ENCODE measurements at places on chromosomes 2 and 18. TPM values are rescaled to one million over a fixed set of nuclear protein-coding genes. Genes with fewer than 3 reads are reported as not detected.

GRCh38 chr2:9694661-9695234, 64.0 kb upstream of the YWHAQ start:
- H3K36me3 ChIP-seq, result no peaks in the 10 kb centered on the region
- no peak overlapping the region for H3K4me3 ChIP-seq
- no peaks in the 10 kb centered on the region for H3K27me3 ChIP-seq
- DNase-seq, result no peak

- no peak overlapping the region for H3K4me3 ChIP-seq
- H3K27ac ChIP-seq, result no peak overlapping the region
- no peaks in the 10 kb centered on the region for H3K36me3 ChIP-seq
- no peak for DNase-seq
Measured at GRCh38 chr2:181264441-181264840, 192.7 kb upstream of the ITGA4 start.

DNA sequence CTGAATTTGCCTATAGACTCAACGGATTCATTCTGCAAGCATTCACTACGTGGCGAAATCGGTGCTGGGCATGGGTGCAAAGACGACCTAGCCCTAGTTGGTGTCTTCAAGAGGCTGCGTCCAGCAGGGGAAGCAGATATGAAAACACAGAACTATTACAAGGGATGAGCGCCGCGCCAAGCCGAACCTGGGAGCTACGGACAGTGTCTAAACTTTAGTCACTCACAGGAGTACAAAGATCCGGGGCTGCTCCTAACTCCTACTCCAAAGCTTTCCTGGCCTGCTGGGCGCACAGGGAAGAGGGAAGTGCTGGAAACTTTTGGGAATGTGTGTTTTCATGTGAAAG, 732 bp upstream of the ANXA4 start:
- peak overlapping the region; percentile 80 for H3K27ac ChIP-seq
- no peaks in the 10 kb centered on the region for H3K4me1 ChIP-seq
- H3K27me3 ChIP-seq, result no peaks in the 10 kb centered on the region
- peak; percentile 64 for DNase-seq
- H3K36me3 ChIP-seq, result peaks cover 4% of the 10 kb centered on the region

GRCh38 chr18:40738321-40738880, 1216.6 kb upstream of the PIK3C3 start:
- no peaks in the 10 kb centered on the region for H3K27me3 ChIP-seq
- no peak for DNase-seq
- no peaks in the 10 kb centered on the region for H3K4me1 ChIP-seq
- H3K27ac ChIP-seq, result no peak overlapping the region

- no peak overlapping the region for H3K27ac ChIP-seq
- no peak overlapping the region for H3K4me3 ChIP-seq
- DNase-seq, result no peak
- peaks cover 22% of the 10 kb centered on the region for H3K4me1 ChIP-seq
- no peaks in the 10 kb centered on the region for H3K36me3 ChIP-seq
- H3K27me3 ChIP-seq, result no peaks in the 10 kb centered on the region
Measured at GRCh38 chr2:29110916-29111535, 4.2 kb upstream of the CLIP4 start.

- no peaks in the 10 kb centered on the region for H3K36me3 ChIP-seq
- H3K27me3 ChIP-seq, result peaks cover 53% of the 10 kb centered on the region
- H3K27ac ChIP-seq, result no peak overlapping the region
- DNase-seq, result peak; percentile 74
Measured at GRCh38 chr18:22559414-22560274, 141.9 kb upstream of the CTAGE1 start.

- no peaks in the 10 kb centered on the region for H3K4me1 ChIP-seq
- no peak for DNase-seq
- no peak overlapping the region for H3K4me3 ChIP-seq
- no peak overlapping the region for H3K27ac ChIP-seq
- H3K27me3 ChIP-seq, result no peaks in the 10 kb centered on the region
Measured at GRCh38 chr2:8437228-8437948, 244.5 kb upstream of the ID2 start.

- DNase-seq, result no peak
- H3K4me1 ChIP-seq, result no peaks in the 10 kb centered on the region
- H3K36me3 ChIP-seq, result no peaks in the 10 kb centered on the region
- H3K27ac ChIP-seq, result no peak overlapping the region
- H3K4me3 ChIP-seq, result no peak overlapping the region
Measured at GRCh38 chr2:116224610-116225009, 1589.9 kb upstream of the DDX18 start.

- no peaks in the 10 kb centered on the region for H3K27me3 ChIP-seq
- no peak for DNase-seq
- H3K4me1 ChIP-seq, result no peaks in the 10 kb centered on the region
- no peak overlapping the region for H3K27ac ChIP-seq
- H3K4me3 ChIP-seq, result no peak overlapping the region
Measured at GRCh38 chr2:169542433-169542832, 31.2 kb downstream of the FASTKD1 start.

GRCh38 chr2:238294393-238295143, 6.2 kb upstream of the PER2 start:
- no peak overlapping the region for H3K4me3 ChIP-seq
- DNase-seq, result no peak
- H3K4me1 ChIP-seq, result peaks cover under 1% of the 10 kb centered on the region
- no peak overlapping the region for H3K27ac ChIP-seq
- peaks cover 7% of the 10 kb centered on the region for H3K27me3 ChIP-seq

DNA sequence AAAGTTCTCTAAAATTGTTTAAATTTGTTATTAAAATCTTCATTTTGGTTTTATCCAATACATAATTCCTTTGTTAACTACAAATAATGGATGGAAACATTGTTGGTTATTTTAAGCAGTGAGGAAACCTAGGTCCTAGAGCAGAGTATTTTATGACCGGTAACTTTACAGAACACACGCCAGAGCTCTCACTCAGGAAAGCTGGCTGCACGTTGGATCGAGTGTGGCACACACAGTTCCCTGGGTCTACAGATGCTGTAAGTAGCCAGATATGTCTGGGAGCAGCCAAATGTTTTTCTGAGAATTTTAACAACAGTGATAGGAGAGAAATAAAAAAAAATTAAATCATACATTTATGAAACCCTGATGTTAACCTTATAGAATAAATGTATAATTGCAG, 264.4 kb downstream of the ZNF407 start:
- no peaks in the 10 kb centered on the region for H3K36me3 ChIP-seq
- no peak overlapping the region for H3K4me3 ChIP-seq
- DNase-seq, result no peak

DNA sequence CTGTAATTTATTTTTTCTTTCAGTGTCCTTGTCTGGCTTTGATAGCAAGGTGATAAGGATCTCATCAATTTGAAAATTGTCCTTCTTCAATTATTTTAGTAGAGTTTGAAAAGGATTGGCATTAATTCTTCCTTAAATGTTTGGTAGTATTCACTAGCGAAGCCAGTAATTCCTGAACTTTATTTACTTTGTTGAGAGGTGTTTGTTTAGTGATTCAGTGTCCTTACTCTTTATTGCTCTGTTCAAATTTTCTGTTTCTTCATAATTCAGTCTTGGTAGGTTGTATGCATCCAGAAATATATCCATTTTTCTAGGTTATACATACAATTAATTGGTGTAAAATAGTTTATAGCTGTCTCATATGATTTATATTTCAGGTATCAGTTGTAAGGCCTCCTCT, 676.7 kb upstream of the POU3F3 start:
- H3K36me3 ChIP-seq, result no peaks in the 10 kb centered on the region
- H3K27me3 ChIP-seq, result no peaks in the 10 kb centered on the region
- no peak overlapping the region for H3K27ac ChIP-seq
- DNase-seq, result no peak

DNA sequence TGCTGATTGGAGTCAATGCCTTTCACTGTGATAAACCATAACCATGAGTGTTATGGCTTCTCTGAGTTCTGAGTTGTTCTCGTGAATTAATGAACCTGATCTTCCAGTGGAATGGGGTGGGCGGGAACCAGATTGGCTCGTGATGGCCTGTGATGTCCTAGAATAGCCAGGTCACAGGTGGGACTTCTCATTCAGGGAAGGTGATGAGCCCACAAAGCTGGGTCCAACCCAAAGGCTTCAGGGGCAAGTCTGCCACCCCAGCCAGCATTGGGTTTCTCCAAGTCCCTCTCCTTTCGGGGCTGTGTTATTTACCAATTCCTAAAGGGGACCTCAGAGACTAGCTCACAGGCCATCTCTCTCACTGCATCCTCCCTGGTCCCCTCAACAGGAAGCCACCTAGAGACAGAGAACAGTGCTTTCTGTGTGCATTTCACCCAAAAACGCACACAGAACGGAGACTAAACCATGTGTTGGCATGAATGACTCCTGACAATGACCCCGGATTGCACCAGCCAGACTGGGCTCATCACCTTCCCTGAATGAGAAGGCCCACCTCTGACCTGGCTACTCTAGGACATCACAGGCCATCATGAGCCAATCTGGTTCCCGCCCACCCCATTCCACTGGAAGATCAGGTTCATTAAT, 85.5 kb downstream of the MALT1 start:
- H3K27me3 ChIP-seq, result no peaks in the 10 kb centered on the region
- no peak for DNase-seq
- H3K36me3 ChIP-seq, result no peaks in the 10 kb centered on the region
- no peaks in the 10 kb centered on the region for H3K4me1 ChIP-seq

DNA sequence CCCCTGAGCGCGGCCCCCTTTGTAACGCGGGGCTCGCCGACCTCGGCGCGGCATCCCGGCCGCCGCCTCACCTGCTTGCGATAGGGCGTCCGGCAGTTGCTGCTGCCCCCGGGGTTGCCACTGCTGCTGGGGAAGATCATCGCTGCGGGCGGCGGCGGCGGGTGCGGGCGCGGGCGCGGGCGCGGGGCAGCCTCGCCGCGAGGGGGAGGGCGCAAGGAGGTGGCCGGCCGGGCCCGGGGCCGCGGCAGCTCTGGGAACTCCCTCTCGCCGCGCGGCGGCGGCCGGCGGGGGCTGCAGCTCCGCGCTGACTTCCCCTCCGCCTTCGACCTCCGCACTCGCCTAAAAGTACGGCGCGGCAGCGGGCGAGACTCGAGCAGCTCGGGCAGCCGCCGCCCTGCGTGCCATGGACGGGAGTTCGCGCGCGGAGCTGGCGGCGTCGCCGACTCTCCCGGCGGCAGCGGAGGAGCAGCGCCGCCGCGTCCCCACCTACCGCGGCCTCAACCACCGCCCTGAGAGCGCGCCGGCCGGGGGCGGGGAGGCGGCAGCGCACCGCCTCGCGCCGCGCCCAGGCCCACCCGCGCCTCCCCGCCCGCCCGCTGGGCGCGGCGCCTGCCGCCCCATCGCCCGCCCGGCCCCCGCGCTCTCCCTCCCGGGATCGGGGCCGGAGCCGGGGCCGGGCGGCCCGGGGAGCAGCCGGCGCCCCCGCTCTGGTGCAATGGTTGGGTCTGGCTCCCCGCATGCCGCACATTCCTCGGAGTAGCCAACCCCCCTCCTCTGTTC, 86.0 kb downstream of the RBMS1 start:
- H3K4me1 ChIP-seq, result peaks cover 17% of the 10 kb centered on the region
- peak; percentile 89 for DNase-seq
- peak overlapping the region; percentile 75 for H3K27ac ChIP-seq
- H3K27me3 ChIP-seq, result no peaks in the 10 kb centered on the region
- H3K36me3 ChIP-seq, result peaks cover 4% of the 10 kb centered on the region

DNA sequence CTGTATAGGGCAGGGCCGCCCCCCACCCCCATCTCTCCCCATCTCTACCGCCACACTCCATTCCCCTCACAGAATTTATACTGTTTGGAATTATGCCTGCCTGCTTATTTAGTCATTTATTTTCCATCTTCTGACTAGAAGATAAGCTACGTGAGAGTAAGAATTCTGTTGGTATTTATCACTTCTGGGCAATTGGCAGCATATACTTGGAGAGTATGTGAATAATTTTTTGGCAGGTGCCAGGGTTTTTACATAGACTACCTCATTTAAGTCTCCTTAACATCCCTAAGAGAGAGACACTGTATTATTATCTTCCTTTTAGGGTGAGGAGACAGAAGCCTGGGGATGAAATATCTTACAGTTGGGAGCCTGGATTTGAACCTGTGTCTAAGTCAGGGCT, 45.0 kb downstream of the SLC4A1AP start:
- no peak for DNase-seq
- H3K4me1 ChIP-seq, result peaks cover 16% of the 10 kb centered on the region
- no peak overlapping the region for H3K4me3 ChIP-seq

- H3K36me3 ChIP-seq, result no peaks in the 10 kb centered on the region
- no peaks in the 10 kb centered on the region for H3K27me3 ChIP-seq
- H3K4me1 ChIP-seq, result no peaks in the 10 kb centered on the region
- no peak overlapping the region for H3K4me3 ChIP-seq
Measured at GRCh38 chr2:198523710-198524109, 719.3 kb downstream of the PLCL1 start.

GRCh38 chr2:23478933-23479683, 94.1 kb downstream of the KLHL29 start:
- no peak overlapping the region for H3K27ac ChIP-seq
- no peak for DNase-seq
- no peaks in the 10 kb centered on the region for H3K36me3 ChIP-seq
- H3K4me3 ChIP-seq, result no peak overlapping the region

Gene METAP1D
- polyA plus RNA-seq, result 9.0 TPM

Gene KCNK3
- 0.16 TPM for polyA plus RNA-seq

Gene RFX8
- polyA plus RNA-seq, result 0.11 TPM

Gene GPR55
- not detected for polyA plus RNA-seq

Gene NDUFS1
- polyA plus RNA-seq, result 54.8 TPM

Gene SERPINB11
- not detected for polyA plus RNA-seq

Gene HOXD13
- not detected for polyA plus RNA-seq

Gene COLEC12
- polyA plus RNA-seq, result 28.1 TPM

Gene ITGB6
- polyA plus RNA-seq, result 0.13 TPM

Gene VWA3B
- not detected for polyA plus RNA-seq

Gene VWC2L
- not detected for polyA plus RNA-seq
